Cardiac muscle cell (in vitro differentiated cells and primary cell): ENCODE measurements at places on chromosomes 6 and 20.
A peak's percentile ranks its signal among the peaks of the same experiment; 100 is the strongest.

DNA sequence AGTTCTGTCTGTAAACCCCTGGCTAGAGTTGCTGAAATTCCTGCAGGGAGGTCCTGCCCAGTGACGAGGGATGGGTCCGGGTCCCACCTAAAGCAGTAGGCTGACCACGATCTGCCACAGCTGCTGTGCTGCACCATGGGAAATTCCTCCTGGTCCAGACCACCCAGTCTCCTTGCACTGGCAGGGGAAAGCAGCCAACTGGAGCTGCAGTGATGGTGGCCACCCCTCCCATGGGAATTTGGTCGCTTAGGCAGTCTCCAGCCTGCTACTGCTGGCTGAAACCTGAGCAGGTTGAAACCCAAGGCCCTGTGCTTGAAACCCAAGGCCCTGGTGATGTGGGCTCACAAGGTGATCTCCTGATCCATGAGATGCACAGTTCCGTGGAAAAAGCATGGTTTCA, 23.9 kb upstream of the MOXD1 start:
- DNase-seq, result no peak
- H3K4me1 ChIP-seq, result no peaks in the 10 kb centered on the region
- H3K27me3 ChIP-seq, result no peaks in the 10 kb centered on the region
- no peaks in the 10 kb centered on the region for H3K36me3 ChIP-seq

GRCh38 chr20:1131354-1131753, 13.0 kb downstream of the PSMF1 start:
- H3K36me3 ChIP-seq, result peaks cover 43% of the 10 kb centered on the region
- no peaks in the 10 kb centered on the region for H3K27me3 ChIP-seq
- DNase-seq, result no peak

- no peak overlapping the region for H3K4me3 ChIP-seq
- no peaks in the 10 kb centered on the region for H3K36me3 ChIP-seq
- no peaks in the 10 kb centered on the region for H3K4me1 ChIP-seq
- peaks cover 63% of the 10 kb centered on the region for H3K27me3 ChIP-seq
Measured at GRCh38 chr6:154921482-154921881, 73.6 kb upstream of the TIAM2 start.

GRCh38 chr6:321158-321438, 28.8 kb downstream of the DUSP22 start:
- no peak overlapping the region for H3K4me3 ChIP-seq
- DNase-seq, result no peak
- no peaks in the 10 kb centered on the region for H3K36me3 ChIP-seq
- H3K27me3 ChIP-seq, result no peaks in the 10 kb centered on the region

DNA sequence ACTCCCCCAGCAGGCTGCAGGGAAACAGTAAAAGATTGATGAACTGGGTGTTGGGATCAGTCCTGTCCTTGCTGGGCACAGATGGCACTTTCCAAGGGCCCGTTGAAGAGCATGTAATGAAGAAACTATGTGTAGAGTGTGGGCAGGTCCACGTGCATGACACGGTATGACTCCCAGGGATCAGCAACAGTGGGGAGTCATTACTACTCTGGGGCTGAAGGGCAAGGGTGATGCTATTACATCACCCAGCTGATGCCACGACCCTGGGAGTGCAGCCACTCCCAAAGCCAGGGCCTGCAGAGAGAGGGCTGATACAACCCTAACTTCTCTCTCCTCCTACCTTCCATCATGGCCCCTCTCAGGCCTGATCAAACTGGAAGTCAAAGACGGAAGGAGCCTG, 20.1 kb downstream of the KCNK17 start:
- H3K4me3 ChIP-seq, result no peak overlapping the region
- H3K4me1 ChIP-seq, result peaks cover 6% of the 10 kb centered on the region
- no peak for DNase-seq
- no peaks in the 10 kb centered on the region for H3K36me3 ChIP-seq
- H3K27ac ChIP-seq, result no peak overlapping the region

DNA sequence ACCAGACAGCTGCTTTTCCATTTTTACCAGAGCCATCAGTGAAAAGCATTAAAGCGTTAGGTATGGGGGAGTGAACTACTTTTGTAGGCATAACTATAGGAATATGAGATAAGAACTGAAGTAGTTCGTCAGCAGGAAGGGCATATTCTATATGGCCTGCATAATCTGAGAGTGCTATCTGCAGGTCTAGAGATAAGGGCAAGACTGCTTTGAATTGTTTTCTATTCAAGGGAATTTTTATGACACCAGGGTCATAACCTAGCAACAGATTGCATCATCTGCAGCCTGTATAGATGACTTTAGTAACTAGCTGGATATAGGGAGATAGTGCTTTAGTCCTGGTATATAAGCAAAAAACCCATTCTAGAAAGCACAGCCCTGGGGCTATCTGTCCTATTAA, 437.3 kb upstream of the HTR1E start:
- no peaks in the 10 kb centered on the region for H3K27me3 ChIP-seq
- H3K4me1 ChIP-seq, result no peaks in the 10 kb centered on the region
- H3K27ac ChIP-seq, result no peak overlapping the region
- DNase-seq, result no peak
- H3K4me3 ChIP-seq, result no peak overlapping the region

GRCh38 chr6:33882154-33882553, 78.4 kb upstream of the MLN start:
- peaks cover 7% of the 10 kb centered on the region for H3K4me1 ChIP-seq
- no peak overlapping the region for H3K27ac ChIP-seq
- H3K27me3 ChIP-seq, result no peaks in the 10 kb centered on the region
- DNase-seq, result peak; percentile 40

- no peak overlapping the region for H3K27ac ChIP-seq
- no peaks in the 10 kb centered on the region for H3K27me3 ChIP-seq
- H3K4me1 ChIP-seq, result no peaks in the 10 kb centered on the region
- no peaks in the 10 kb centered on the region for H3K36me3 ChIP-seq
- no peak for DNase-seq
- H3K4me3 ChIP-seq, result no peak overlapping the region
Measured at GRCh38 chr6:10166031-10166430, 248.8 kb downstream of the TFAP2A start.

DNA sequence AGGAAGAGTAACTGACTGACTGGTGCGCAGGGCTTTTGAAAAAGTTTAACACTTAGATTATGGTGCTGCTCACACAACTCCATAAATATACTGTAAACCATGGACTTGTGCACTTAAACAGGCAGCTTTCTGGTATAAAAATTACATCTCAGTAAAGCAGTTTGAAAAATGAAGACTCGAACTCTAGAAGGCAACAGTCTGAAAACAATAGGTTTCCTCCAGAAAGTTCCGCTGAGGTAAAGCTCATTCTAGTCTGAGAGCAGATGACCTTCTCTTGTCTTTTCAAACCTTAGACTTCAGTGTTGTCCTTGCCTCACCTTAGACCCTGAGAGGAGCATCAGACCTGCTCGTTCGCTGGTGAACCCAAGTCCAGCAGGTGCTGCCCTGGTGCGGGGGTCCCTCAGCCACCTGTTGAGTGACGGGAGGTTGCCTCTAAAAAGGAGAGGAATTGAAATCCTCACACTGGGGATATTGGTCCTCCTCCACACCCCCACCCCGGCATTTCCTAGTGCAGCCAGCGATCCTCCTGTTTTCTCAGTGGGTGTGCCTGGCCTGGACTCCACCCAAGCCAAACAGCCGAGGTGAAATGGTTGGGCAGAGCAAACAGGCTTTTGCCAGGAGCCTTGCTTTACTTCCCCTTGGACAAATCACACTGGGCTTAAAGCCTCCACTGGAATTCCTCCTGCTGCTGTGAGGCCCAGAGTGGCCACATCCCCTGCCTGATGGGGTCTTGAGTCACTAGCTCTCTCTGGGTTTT, 14.7 kb upstream of the PYGB start:
- no peak for DNase-seq
- H3K27me3 ChIP-seq, result no peaks in the 10 kb centered on the region
- peaks cover 30% of the 10 kb centered on the region for H3K4me1 ChIP-seq
- H3K4me3 ChIP-seq, result no peak overlapping the region

GRCh38 chr6:95365454-95365853, 211.9 kb upstream of the MANEA start:
- no peak overlapping the region for H3K27ac ChIP-seq
- no peaks in the 10 kb centered on the region for H3K27me3 ChIP-seq

DNA sequence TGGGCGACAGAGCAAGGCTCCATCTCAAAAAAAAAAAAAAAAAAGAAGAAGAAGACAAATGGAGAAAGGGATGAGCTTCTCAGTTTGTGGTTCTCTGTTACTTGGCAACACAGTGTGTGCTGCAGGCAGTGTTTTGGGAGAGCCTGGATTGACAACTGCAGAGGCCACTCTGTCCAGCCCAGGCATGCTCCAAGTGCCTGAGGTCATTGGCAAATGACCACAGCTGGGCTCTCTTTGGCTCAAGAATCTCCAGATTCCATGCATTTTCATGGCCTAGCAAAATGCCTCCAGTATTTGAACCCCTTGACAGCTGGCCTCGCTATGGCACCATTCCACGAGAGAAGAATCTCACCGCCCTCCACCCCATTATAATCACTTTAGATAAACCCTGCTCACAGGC, 126.2 kb downstream of the ANKRD60 start:
- no peaks in the 10 kb centered on the region for H3K27me3 ChIP-seq
- DNase-seq, result no peak
- no peaks in the 10 kb centered on the region for H3K36me3 ChIP-seq
- no peaks in the 10 kb centered on the region for H3K4me1 ChIP-seq
- no peak overlapping the region for H3K27ac ChIP-seq

DNA sequence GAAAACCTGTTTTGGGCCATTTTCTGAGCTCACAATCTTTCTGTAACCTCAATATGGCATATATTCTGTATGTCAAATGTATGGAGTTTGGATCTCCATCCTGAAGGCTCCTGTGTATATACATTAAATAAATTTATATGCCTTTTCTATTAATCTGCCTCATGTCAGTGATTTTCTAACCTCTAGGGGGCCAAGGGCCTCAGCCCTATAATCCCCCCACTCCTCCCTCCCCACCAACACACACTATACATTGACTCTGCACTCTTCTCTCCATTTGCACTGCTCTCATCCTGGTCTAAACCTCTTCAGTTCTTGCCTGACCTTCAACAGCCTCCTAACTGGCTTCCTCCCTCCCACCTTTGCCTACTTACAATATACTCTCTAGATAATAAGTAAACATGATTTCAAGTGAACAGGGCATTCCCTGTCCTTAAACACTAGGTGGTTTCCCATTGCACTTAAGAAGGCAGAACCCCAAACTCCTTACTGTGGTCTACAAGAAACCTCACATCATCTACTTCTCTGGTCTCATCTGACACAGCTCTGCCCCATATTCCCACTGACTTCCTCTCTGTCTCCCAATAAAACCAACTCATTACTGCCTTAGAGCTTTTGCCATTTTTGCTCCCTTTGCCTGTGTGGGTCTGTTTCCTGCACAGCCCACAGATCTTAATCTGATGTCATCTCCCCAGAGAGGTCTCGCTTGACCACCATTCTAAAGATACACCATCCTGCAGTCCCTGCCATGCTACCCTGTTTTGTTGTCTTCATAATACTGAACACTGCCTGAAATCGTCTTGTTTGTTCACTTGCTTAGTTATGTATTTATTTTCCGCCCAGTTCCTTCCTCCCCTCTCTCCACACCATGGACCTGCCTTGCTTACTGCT, 213.7 kb downstream of the SYNE1 start:
- no peak overlapping the region for H3K27ac ChIP-seq
- H3K36me3 ChIP-seq, result no peaks in the 10 kb centered on the region
- DNase-seq, result no peak
- H3K27me3 ChIP-seq, result no peaks in the 10 kb centered on the region
- no peaks in the 10 kb centered on the region for H3K4me1 ChIP-seq
